ENCODE measurements at places on chromosomes 2 and 18. TPM values are rescaled to one million over a fixed set of nuclear protein-coding genes. Genes with fewer than 3 reads are reported as not detected.
A peak's percentile ranks its signal among the peaks of the same experiment; 100 is the strongest.

GRCh38 chr2:233593201-233593600, 24.2 kb upstream of the UGT1A8 start:
- no peak overlapping the region for H3K27ac ChIP-seq
- no peak for DNase-seq
- no peaks in the 10 kb centered on the region for H3K4me1 ChIP-seq
- no peaks in the 10 kb centered on the region for H3K36me3 ChIP-seq

DNA sequence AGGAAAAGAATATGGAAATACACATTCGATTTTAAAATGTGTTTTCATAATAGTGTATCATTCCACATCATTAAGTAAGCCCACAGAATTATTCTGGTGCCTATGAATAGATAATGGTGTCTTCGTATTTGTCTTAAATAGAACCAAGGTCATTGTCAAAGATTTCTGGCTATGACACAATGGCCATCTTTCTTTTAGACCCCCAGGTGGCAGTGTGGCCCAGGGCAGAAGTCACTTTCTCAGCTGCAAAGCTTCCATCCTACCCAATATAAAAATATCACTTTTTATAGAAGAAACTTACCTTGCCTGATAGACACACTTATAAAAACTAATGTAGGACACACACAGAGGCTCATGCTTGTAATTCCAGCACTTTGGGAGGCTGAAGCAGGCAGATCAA, 57.5 kb downstream of the ZRANB3 start:
- no peak overlapping the region for H3K4me3 ChIP-seq
- H3K36me3 ChIP-seq, result no peaks in the 10 kb centered on the region
- no peaks in the 10 kb centered on the region for H3K27me3 ChIP-seq
- no peak overlapping the region for H3K27ac ChIP-seq
- DNase-seq, result peak; percentile 21
- no peaks in the 10 kb centered on the region for H3K4me1 ChIP-seq

- H3K36me3 ChIP-seq, result no peaks in the 10 kb centered on the region
- no peak for DNase-seq
- no peaks in the 10 kb centered on the region for H3K27me3 ChIP-seq
- no peaks in the 10 kb centered on the region for H3K4me1 ChIP-seq
- H3K27ac ChIP-seq, result no peak overlapping the region
Measured at GRCh38 chr2:26527726-26528585, 50.0 kb upstream of the OTOF start.

DNA sequence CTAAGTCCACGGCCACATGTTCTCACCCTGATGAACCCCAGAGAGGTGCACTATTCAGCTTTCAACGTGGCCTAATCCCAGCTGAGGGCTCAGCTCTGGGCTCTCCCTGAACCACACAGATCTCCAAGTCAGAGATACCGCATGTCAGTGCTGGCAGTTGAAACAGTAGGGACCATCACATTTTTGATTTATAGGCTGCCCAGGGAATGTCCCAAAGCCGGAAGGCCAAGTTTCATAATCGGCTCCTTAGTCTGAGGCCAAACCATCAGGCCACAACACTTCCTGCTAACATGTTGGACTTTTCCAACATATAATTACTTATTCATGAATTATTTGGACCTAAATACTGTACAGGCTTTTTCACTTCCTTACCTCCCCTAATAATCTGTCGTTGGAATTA, 91.9 kb upstream of the KLHL29 start:
- no peaks in the 10 kb centered on the region for H3K36me3 ChIP-seq
- no peak overlapping the region for H3K4me3 ChIP-seq
- H3K4me1 ChIP-seq, result no peaks in the 10 kb centered on the region
- H3K27ac ChIP-seq, result no peak overlapping the region
- no peaks in the 10 kb centered on the region for H3K27me3 ChIP-seq
- DNase-seq, result no peak

GRCh38 chr2:70480468-70480867, 73.2 kb downstream of the TGFA start:
- no peak overlapping the region for H3K4me3 ChIP-seq
- peaks cover 21% of the 10 kb centered on the region for H3K27me3 ChIP-seq
- H3K4me1 ChIP-seq, result peaks cover 6% of the 10 kb centered on the region
- DNase-seq, result no peak
- no peak overlapping the region for H3K27ac ChIP-seq
- H3K36me3 ChIP-seq, result no peaks in the 10 kb centered on the region

- H3K4me1 ChIP-seq, result peaks cover 6% of the 10 kb centered on the region
- H3K36me3 ChIP-seq, result peaks cover 9% of the 10 kb centered on the region
- H3K27me3 ChIP-seq, result no peaks in the 10 kb centered on the region
- no peak overlapping the region for H3K4me3 ChIP-seq
Measured at GRCh38 chr2:224017957-224018356, 21.1 kb downstream of the SERPINE2 start.

- peak within 1 kb of the TSS; percentile 93 for H3K4me3 ChIP-seq
- peak; percentile 66 for DNase-seq
- H3K36me3 ChIP-seq, result 0 out of 2 replicates have a peak, but pooled peaks cover 8% of the 10 kb centered on the region
- H3K27ac ChIP-seq, result peak within 1 kb of the TSS; percentile 100
Measured at GRCh38 chr2:121649149-121649595, at the start of gene CLASP1. Gene CLASP1, minus strand, starts transcription at chr2:121649462. Its CDS starts 43,567 bp downstream, at chr2:121605895.

DNA sequence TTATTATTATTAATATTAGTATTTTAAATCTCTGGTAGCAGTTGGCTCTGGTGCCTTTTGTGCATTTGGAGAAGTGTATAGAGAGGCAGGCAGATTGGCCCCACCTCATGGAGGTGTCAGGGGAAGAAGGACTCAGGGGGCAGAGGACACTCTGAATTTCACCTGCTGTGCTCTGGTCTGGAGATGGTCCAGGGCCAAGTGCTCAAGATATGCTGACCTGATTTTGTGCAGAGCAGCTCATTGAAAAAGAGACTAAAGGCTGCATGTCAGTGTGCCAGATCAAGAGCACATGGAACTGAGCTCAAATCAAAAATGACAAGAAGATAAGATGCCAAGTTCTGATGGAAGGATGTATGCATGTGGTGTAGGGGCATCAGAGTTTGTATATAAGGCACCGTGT, 323.6 kb upstream of the TNP1 start:
- no peaks in the 10 kb centered on the region for H3K36me3 ChIP-seq
- H3K27me3 ChIP-seq, result no peaks in the 10 kb centered on the region
- H3K4me3 ChIP-seq, result no peak overlapping the region
- DNase-seq, result no peak
- H3K4me1 ChIP-seq, result peaks cover 6% of the 10 kb centered on the region

DNA sequence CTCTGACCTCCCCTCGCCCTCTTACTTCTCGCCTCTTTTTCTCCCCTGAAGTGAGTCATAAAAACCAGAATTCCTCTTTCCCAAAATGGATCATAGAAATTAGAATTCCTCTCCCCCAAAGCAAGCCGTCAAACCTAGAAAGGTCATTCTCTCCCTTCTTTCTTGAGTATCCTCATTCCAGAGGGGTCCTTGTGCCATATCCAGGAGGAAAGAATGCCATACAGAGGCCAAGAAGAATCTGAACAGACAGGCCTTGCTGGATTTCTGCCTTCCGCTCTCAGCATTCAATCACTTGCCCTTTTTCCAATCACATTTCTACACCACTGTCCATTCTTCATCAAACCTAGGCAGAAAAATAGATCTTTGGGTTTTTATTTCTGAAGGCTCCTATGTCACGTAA, 31.1 kb upstream of the MAPK4 start:
- H3K4me1 ChIP-seq, result no peaks in the 10 kb centered on the region
- H3K27ac ChIP-seq, result no peak overlapping the region

The CABYR gene
- 19.3 TPM for total RNA-seq

The ADAM23 gene
- 24.3 TPM for total RNA-seq

Measured in WTC11 (cell line).